ENCODE measurements at places on chromosomes 11 and 22.

- DNase-seq: no peak
Measured at GRCh38 chr22:18005201-18005926, 19.0 kb downstream of the MICAL3 start.

GRCh38 chr11:68963779-68964178 is 17.0 kb downstream of the MRGPRD start:
- DNase-seq: no peak

GRCh38 chr11:27011560-27012233 is 17.8 kb downstream of the FIBIN start:
- no peak for DNase-seq

DNA sequence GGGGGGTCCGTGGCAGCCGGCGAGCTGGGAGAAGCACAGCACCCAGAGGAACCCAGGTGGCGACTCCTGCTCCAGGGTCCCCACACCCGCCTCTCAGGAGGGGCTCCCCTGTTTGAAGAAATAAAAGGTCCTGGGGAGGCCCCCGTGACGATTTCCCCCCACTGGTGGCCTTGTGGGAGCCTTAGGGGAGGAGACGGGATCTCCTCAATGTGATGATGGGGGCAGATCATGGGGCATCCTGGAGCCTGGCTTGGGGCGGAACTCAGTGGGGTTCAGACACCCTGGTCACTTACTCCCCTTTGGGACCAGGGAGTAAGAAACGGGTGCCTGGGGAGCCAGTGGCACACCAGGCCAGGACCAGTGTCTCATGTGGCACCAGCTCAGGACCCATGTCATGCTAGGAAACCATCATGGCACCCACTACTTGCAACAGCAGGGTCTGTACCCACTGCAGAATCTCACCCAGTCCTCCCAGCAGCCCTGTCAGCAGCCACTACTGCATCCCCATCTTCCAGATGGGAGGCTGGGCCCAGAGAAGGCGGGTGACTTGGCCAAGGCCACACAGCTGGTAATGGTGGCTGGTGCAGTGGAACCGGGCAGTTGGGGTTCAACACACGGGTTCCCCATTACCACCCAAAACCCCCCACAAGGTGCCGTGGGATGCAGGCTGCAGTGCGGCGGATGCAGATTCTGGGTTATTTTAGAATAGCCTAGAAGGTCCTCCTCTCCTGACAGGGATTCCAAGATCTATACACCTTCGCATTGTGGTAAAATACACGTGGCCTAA is 130.7 kb downstream of the CTTN start:
- no peak for DNase-seq

- no peak for DNase-seq
Measured at GRCh38 chr11:14513800-14514199, 6.4 kb downstream of the PSMA1 start.

DNA sequence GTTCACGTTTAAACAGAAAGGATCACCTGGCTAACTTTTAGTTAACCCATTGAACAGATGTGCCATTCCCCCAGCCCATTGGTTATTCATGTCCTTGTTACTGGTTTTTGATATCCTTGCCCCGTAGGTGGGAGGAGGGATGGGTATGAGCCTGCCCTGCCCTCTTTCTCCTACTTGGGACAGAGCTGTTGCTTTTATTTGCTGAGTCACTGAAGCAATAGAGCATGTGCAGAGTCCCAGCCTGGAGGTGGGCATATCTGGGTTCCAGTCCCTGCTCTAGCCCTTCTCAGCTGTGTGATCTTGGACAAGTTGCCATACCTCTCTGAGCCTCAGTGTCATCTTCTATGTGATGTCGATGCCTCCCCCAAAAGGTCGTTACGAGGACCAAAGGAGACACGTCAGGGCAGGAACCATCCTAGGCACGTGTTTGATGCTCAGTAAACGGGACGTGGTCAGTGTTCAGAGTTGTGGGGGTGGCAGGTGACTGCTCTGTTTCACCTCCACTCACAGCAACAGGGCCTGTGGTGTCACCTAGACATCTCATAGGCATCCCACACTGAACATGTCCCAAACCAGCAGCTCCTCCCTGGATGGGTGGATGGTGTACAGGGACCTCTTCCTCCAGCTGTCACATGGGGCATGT is 61.0 kb downstream of the BMAL1 start:
- peak; percentile 48 for DNase-seq

DNA sequence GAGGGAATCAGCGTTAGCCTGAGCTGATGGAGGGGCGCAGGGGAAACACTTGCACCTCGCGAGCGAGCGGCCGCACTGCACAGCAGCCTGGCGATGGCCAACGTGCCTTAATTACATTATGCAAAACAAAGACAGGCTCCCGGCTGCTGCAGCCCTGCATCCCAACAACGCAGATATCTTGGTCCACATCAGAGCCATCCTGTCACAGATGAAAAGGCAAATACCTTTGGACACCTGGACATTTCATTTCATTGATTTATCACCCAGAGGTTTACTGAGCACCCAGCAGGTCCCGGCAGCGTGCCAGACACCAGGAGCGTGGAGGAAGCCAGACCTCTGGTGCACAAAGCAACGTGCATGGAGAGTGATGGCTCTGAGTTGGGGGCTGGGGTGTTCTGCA is 843.0 kb downstream of the TBC1D22A start:
- no peak for DNase-seq

DNA sequence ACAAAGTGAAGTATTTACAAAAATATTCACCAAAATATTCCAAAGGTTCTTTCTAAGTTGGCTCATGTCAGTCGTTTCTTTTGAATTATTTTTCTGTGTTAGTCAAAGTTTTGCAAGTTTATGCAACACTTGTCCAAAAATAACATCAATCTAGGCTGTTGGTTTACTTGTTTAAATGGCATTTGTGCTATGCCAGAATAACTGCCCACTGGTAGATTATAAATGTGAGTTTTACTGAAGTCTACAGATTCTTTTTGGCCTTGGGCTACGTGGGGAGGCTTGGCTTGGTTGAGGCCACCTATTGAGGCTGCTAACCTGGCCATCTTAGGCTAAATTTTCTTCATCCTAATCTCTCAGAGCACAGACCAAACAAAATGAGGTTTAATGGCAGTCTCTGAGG is 1091.9 kb upstream of the RAG2 start:
- DNase-seq: no peak

- no peak for DNase-seq
Measured at GRCh38 chr22:28741200-28741784, 328 bp downstream of the CHEK2 start.

DNA sequence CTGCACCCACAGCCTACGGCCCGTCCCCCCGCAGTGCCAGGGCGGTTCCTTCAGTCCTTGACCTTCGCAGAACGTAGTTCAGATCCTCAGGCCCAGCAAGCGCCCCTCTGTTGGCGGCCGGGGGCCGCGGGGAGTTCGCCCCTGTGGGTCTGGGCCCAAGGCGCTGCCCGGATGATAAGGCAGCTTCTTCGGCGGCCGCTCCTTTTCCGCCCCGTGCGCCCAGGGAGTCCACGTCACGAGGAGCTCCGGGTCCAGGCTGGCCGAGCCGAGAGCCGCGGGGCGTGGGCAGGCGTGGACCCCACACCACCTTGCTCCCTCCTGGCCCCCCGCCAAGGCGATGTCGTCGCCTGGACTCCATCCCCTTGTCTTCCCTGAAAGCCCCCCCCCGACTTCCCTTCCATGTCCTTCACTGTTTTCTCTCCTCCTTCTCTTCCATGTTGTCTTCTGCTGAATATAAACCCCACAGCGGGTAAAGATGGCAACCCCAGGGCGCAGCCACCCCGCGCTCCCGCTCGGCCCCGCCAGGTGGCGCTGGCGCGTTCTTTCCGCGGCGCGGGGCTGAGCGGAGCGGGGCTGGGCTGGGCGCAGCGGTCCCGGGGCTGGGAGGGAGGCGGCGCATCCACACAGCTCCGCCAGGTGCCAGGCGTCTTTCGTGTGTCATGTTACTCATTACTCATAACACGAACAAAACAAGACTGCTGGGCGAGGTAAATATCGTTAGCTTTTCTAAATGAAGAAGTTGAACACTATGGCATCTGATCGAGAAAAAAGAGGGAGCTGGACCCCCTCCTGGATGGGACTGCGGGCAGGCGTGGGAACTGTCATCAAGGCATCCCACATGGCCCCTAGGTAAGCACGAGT is 321.0 kb downstream of the NTM start:
- DNase-seq: no peak

- no peak for DNase-seq
Measured at GRCh38 chr11:76859708-76860227, 950 bp upstream of the ACER3 start.

GRCh38 chr22:29635734-29636357 is 32.4 kb downstream of the NF2 start:
- peak; percentile 57 for DNase-seq

DNA sequence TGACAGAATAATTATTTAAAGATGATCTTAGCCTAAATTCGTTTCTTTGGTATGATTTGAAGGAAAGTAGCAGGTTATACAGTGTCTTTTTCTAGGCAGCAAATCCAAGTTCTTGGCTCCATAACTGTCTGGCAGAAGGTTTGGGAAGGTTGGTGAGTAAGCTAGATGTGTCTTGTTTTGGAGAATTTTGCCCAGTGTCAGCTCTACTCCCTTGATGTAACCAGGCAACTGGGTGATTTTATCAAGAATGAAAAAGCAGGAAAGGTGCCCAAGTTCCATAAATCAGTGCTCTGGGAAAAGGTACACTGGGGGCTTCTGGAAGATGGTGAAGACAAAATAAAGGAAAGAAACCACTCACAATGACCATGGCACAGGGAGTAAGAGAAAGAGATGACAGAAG is 71.5 kb upstream of the USP47 start:
- DNase-seq: no peak

DNA sequence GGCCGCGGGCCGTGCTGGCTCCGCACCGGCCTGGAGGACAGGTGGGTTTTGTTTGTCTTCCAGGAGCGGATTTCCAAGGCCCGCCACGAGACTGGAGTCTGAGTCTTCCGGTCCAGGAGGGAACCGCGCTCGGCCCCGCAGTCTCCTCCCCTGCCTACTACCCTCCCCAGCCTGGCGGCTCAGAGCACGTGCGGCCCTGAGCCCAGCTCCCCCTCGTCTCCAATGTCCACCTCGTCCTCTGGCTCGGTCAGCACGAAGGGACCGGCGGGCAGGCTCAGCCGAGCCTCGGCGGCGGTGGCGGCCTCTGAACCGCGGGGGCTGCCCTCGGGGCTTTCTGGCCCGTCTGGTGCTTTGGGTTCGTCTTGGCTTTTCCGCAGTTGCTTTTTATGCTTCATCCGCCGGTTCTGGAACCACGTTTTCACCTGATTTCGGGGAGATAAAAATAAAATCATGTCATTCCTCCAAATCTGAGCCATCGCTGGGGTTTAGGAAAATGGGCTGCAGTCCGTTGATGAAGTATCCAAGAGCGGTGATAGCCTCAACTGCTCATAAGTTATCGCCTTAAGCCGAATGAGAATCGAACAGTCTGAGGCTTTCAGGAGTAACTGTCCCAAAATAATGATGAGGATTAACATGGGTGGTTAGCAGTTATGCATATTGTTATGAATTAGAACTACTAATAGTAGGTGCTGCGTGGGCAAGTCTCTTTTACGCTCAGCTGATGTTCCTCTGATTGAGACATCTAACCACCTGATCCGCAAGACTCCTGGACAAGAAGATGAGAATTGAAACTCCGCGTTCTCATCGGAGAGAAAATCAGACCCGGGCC is 4.0 kb downstream of the BSX start:
- no peak for DNase-seq

DNA sequence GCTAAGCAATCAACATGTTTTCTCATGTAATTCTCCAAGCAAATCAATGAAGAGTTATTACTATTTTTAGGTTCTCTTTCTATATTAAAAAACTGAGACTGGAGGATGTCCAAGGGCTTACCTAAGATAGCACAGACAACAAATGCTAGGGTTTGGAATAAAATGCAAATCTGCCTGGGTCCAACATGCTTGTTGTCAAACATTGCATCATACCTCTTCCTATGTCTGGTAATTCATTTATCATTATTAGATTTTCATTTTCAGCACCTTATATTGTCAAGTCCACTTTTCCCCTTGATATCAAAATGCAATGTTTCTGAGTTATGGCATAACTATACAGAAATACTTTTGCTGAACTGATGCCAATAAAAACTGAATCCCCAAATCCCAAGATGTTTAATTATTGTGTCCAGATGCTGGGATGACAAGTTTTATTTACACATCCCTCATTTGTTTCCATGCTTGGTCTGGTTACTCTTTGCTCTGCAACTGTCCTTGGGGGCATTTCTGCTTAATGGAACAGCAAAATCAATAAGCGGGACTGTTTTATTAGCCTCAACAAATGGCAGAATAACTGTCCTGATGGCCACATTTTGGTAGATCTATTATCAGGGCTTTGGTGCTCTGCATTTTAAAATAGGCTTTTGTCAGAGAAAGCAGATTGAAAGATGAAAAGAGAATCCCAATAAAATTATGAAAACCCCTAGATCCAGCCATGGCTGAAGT is 86.0 kb downstream of the C11orf87 start:
- no peak for DNase-seq

- no peak for DNase-seq
Measured at GRCh38 chr11:86275493-86276370, 26.3 kb upstream of the HIKESHI start.

GRCh38 chr11:125481531-125481930 is 14.5 kb downstream of the FEZ1 start:
- DNase-seq: no peak

DNA sequence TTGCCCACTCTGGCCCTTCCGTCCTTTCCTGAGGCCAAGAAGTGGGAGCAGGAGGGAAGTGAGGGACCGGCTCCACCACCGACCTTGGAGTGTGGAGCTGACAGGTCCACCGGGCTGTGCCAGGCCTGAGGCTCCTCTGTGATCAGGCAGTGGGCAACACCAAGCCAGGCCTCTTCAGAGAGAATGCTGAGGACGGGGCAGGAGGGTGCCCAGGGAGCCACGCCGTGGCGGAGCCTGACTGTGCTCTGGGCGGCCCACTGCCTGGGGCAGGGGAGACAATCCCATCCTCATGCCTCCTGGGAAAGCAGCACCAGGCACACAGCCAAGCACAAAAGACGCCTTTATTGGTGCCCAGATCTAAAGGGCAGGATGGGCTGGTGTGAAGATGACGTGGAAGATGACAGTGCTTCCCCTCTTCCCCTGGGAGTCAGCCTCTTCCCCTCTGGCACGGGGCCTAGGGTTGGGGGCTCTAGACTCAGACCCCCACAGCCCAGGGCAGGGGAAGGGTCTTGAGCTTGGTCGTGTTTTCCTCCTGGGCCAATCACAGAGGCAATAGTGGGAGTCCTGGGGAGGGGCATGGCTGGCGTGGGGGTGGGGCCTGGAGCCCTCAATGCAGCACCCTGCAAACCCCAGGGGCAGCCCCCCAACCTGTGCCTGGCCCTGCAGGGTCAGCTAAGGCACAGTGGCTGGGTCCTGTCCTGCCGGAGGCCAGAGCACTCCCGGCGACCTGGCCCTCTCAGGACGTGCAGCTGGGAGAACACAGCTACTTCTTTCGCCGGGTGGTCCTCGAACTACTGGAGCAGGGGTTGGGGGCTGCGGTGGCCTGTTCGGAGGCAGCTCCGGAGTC is 4.7 kb downstream of the LMF2 start:
- DNase-seq: no peak

GRCh38 chr22:42613872-42614301 is 796 bp downstream of the POLDIP3 start:
- no peak for DNase-seq

GRCh38 chr11:2818503-2818902 is 67.1 kb downstream of the CDKN1C start:
- no peak for DNase-seq

- DNase-seq: no peak
Measured at GRCh38 chr11:107018219-107018901, at the start of gene GUCY1A2. TSS of gene GUCY1A2 (minus strand) at chr11:107018476. CDS start at chr11:107018055, 421 bp downstream.

- peak; percentile 82 for DNase-seq
Measured at GRCh38 chr22:29767171-29768051, at the start of gene UQCR10. TSS of gene UQCR10 (plus strand) at chr22:29767369. CDS start at chr22:29767399, 30 bp downstream.

Measured in fibroblast of the conjunctiva (primary cell).